Activated naive CD4-positive, alpha-beta T cell treated with Interleukin-2 at 50 U/mL for 16 hours (primary cell): ENCODE measurements at places on chromosomes 11 and 22.

- no peak for DNase-seq
Measured at GRCh38 chr22:22706253-22706915, 62.0 kb downstream of the GGTLC2 start.

GRCh38 chr11:109306322-109306721 is 115.7 kb upstream of the C11orf87 start:
- DNase-seq: no peak

DNA sequence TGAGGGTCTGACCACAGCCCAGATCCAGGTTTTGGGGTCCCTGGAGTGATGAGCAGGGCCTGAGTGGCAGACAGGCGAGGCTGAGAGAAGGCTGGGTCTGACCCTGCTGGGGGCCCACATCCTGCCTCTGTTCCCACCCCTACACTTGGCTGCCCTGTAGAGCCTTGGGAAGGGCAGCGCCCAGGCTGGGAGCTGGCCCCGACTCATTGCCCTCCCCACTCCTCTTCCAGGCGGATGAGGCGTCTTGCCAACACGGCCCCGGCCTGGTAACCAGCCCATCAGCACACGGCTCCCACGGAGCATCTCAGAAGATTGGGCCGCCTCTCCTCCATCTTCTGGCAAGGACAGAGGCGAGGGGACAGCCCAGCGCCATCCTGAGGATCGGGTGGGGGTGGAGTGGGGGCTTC is 4.9 kb downstream of the DERL3 start:
- DNase-seq: no peak

DNA sequence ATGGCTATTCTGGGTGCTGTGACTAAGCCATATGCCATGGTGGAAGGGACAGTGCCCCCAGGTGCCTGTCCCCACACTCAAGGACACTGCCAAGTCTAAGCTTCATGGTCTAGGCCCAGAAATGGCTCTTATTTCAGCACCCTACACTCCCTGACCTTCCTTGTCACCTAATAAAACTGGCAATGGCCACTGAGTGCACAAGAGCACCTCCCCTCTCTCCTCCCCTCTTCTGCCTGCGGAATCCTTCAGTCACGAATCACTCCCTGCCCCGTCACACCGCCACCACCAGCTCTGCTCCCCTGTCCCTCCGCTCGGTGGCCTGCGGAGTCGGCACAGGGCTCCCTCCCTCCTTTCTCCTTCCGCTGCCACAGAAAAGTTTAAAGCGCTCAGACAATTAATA is 19.0 kb upstream of the LMO1 start:
- no peak for DNase-seq

GRCh38 chr11:81421251-81421860 is 1312.3 kb downstream of the FAM181B start:
- no peak for DNase-seq

DNA sequence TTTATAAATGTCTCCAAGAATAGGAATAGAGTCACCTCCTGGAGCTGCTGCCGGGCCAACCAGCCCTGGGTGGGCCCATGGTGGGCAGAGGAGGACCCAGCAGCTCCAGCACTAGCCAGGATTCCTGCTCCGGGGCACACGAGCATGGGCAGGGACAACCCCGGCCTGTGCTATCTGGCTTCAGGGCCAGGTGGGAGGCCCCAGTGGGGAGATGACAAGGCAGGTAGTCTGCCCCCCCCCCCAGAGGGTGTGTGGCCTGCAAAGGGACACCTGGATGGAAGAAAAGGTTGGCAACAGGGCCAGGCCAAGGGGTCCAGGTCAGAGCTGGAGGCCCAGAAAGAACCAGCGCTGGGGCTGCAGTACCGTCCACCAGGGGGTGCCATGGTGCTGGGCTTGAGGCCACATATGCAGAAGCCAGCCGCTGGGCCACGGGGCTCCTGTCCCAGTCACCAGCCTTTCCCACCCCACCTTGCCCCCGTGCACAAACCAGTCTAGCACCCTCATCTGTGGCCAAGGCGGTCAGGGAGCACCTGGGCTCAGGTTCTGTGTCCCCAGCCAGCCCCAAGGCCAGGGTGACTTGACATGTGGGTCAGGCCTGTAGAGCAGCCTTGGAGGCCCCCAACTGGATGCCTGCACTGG is 3.4 kb downstream of the TSPAN32 start:
- DNase-seq: peak; percentile 85

DNA sequence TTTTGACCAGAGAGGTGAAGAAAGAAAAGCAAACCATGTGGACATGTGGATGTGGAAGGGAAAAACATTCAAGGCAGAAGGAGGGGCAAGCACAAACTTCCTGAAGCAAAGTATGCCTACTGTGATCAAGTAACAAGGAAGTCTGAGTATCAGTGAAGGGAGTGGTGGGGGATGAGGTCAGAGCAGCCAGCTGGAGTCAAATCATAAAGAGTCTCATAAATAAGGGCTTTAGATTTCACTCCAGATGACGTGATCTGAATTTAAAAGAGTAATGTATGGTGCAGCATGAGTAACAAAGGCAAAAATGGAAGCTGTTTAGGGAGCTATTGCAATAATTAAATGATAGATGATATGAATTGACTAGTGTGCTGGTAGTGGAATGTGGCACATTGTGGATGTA is 665.4 kb upstream of the CCDC90B start:
- no peak for DNase-seq

- DNase-seq: no peak
Measured at GRCh38 chr11:132472411-132473172, 1059.7 kb downstream of the OPCML start.

- DNase-seq: no peak
Measured at GRCh38 chr11:134230339-134230738, 5.9 kb downstream of the VPS26B start.

- no peak for DNase-seq
Measured at GRCh38 chr11:1241706-1242105, 18.8 kb downstream of the MUC5B start.
